DMS 273 treated with DMSO at 0.1 percent for 48 hours (cell line): ENCODE measurements at places on chromosomes 5 and 9.

DNA sequence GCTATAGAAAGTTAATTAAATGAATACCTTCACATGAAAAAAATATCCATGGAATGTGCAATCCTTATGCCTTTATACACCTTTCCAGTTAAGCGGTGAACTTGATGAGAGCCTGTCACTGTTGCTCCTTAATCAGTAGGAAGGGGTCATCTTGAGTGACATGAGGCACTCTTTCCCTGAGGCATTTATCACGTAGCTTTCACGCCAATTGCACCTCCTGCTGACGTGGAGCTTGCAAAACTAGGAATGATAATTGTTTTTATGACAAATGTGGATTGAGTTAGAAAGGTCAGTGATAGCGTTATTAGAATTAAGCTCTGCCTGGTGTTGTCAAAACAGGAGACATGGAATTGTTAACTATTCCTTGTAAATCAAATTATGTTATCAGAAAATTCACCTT lies 79.7 kb downstream of the SLF1 start:
- no peak for DNase-seq

DNA sequence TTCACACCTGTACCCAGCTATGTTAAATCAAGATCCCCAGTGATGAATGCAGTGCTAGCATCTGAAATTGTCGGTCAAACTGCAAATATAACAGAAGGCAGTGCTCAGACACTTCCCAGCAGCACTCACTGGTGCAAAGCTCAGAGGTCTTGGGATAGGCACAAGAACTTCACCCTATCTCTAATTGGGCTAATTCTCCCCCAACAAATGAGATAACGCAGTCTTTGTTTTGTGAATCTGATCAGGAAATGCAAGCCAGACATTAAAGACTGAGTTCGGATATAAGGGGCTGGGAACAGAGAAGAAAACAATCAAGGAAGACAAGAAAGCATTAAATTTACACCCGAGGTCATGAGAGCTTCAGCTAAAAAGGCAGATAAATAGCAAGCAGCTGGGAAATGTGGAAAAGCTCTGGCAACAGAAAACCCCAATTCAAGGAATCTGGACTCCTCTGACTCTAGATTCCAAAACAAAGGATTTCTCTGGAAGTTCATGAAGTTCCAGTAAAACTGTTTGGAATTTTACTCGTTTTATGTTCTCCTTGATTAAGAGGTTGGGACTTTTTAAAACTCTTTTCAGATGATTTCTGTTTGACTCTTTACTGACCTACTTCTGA lies 65.1 kb downstream of the GNA14 start:
- DNase-seq, result no peak

DNA sequence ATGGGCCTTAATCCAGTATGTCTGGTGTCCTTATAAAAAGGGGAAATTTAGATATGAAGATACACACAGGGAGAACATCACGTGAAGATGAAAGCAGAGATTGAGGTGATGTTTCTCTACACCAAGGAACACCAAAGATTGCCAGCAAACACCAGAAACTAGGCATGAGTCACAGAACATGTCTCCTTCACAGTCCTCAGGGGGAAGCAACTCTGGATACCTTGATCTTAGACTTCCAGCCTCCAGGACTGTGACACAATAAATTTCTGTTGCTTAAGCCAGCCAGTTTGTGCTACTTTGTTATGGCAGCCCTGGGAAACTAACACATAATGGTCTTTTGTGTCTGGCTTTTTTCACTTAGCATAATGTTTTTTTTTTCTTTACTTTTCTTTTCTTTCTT lies 41.2 kb upstream of the STRBP start:
- DNase-seq, result no peak

DNA sequence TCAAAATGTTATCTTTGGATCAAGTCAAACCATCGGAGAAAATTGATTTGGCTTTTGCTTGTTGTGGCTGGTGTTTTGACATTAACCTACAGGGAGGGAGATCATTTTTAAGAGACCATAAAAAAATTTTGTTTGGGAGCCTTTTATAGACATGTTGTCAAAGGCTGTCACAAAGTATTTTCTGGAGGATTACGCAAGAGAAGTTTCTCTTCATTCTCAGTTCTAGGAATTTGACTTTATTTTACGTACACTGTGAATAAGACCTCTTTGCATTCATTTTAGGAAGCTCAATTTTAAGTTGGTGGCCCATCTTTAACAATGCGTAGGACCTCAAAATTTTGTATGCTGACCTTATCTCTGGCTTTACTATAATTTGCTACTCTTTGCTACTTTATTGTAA lies 50.2 kb upstream of the SLC44A1 start:
- DNase-seq, result no peak

DNA sequence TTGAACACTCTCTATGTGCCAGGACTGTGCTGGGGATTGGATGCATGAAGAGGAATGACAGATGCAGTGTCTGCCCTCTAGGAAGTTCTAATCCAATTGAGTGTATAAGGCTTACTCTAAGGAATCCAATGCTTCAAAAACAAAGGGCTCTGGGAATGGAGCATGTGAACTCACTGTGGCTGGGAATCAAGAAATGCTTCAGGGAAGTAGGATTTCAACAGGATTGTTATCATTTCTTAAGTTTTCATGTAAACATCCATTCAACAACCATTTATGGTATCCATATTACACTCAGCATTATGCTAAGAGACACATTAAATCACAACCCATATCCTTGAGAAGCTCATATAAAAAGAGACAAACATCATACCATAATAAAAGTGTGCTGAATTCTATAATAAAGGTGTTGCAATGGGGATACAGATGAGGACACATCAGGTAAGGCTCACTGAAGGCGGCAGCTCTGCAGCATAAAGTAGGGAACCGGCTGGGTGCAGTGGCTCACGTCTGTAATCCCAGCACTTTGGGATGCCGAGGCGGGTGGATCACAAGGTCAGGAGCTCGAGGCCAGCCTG lies 11.3 kb downstream of the SIL1 start:
- no peak for DNase-seq
